Activated effector memory CD4-positive, alpha-beta T cell treated with Interleukin-2 at 50 U/mL for 16 hours (primary cell): ENCODE measurements at places on chromosomes 6 and 20.

GRCh38 chr6:31877125-31877650 is 1.6 kb downstream of the SLC44A4 start:
- DNase-seq: no peak

GRCh38 chr6:45844986-45845385 is 170.7 kb downstream of the CLIC5 start:
- no peak for DNase-seq

GRCh38 chr6:127515234-127515793 is 3.8 kb downstream of the MTCL3 start:
- DNase-seq: no peak

DNA sequence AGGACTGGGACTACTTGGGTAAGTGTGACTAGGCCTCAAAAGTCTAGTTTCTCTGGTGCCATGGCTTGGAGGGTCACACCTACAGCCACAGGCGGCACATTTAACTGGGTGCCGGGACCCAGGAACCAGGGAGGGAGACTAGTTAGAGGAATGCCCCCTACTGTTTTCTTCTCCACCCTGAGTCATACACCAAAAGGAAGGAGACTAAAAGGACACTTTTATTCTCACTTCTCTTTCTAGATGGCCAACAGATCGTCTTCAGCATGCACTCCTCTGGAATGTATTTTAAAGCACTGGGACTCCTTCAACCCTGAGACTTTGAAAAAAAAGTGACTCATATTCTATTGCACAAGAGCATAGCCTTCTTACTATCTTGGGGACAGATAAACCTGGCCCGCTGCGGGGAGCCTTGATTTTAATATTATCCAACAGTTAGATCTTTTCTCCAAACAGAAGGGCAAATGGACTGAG is 33.4 kb downstream of the PLN start:
- DNase-seq: no peak

GRCh38 chr6:64062960-64063683 is 427.5 kb downstream of the PHF3 start:
- DNase-seq: no peak

DNA sequence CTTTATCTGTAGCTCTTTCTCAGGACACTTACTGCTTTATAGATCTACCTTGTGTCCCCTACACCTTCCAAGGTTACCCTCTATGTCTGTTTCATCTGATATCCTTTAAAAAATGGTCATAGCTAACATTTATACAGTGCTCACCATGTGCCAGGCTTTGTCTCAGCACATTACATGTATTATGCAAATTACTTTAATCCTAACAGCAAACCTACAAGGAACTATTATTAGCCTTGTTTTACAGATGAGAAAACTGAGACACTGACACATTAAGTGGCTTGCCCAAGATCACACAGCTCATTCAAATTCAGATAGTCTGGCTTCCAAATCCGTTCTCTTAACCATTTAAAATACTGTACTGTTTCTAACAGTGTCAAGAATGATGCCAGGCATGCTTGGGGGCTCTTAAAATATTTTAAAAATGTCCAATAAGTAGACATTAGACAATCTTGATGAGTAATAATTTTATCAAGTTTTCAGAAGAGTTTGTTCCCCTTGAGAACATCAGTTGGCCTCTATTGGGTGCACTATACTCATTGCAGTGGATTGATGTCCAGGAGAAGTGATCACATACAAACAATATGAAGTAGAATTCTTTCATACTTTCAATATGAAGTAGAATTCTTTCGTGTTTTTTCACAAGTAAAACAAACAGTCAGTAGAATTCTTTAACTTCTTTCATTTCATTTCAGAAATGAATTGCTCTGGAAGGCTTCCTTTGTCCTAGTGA is 69.6 kb downstream of the DNAH8 start:
- DNase-seq: no peak

- no peak for DNase-seq
Observed at GRCh38 chr20:8903655-8904605, 165.0 kb upstream of the PLCB4 start.

DNA sequence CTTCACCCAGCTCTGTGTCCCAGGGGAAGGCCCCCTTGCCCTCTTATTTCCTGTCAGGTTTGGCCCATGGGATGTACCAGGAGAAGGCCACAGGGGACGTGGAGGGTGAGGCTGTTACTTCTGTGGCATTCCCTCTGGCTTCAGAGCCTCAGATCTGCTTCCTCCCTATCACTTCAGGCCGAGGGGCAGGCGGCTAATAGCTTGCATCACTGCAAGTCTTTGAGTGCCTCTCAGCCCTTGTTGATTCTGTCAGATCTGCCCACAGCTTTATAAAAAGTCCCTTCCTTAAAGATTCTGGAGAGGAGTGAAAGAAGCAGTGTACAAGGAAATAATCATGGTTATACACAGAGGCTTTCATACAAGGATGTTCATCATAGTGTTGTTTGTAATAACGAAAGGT is 86.9 kb downstream of the LRFN2 start:
- DNase-seq: no peak

GRCh38 chr6:168992446-168993144 is 261.1 kb downstream of the THBS2 start:
- no peak for DNase-seq

- no peak for DNase-seq
Observed at GRCh38 chr20:54472607-54473006, 2.8 kb upstream of the DOK5 start.

GRCh38 chr6:16254535-16254934 is 16.1 kb downstream of the GMPR start:
- no peak for DNase-seq

- no peak for DNase-seq
Observed at GRCh38 chr20:44834693-44835092, 24.3 kb upstream of the RIMS4 start.

GRCh38 chr6:89272596-89272995 is 42.5 kb downstream of the GABRR2 start:
- DNase-seq: no peak

GRCh38 chr20:63452821-63453523 is 19.5 kb downstream of the KCNQ2 start:
- no peak for DNase-seq

GRCh38 chr6:32968867-32969684 is 682 bp downstream of the BRD2 start:
- DNase-seq: peak; percentile 54

GRCh38 chr6:7974565-7974937 is 64.0 kb upstream of the TXNDC5 start:
- no peak for DNase-seq

DNA sequence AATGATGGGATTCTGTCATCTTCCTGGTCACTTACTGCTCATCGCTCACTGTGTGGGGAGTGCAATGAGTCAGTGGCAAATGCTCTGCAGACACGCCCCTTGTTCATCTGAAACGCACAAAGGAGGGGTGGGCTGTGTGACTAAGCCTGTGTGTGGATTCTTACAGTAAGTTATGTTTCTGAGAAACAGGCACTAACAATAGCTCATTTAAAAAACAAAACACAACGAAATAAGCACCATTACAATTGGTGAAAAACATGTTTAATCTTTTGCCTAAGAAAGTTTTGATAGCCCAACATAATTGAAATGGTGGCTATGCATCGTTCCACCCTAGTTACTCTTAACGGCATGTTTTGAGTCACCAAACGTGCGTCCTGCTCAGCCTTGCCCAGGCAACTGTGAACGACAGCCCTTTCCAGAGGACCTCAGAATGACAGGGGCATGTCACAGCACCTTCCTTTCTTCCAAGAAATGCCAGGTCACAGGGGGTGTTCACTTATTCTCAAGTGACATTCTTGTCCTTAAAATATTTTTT is 118.4 kb upstream of the SGK1 start:
- peak; percentile 49 for DNase-seq

- DNase-seq: no peak
Observed at GRCh38 chr6:170182781-170183120, 108.1 kb downstream of the DLL1 start.

DNA sequence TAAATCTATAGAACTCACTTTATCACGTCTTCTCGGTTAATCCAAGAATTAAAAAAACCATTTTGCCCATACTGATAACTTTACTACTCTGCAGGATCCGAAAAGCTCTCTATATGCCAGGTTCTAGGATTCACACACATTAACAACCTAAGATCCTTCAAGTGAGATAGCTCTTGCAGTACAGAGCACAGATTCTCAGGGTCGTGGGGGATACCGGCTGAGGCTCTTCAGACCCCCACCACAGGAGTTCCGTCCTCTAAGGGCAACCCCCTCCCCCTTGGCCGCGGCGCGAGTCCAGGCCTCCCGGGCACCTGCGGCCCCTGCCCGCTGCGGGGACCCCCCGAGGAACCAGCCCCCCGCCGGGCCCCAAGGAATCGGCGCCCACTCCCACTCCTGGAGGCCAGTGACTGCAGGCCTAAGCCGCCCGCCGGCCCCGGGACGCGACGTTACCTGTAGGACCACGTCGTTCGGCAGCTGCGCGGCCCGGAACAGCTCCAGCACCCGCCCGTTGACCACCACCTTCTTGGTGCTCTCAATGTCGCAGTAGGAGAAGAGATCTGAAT is 892 bp downstream of the REPS1 start:
- peak; percentile 3 for DNase-seq

DNA sequence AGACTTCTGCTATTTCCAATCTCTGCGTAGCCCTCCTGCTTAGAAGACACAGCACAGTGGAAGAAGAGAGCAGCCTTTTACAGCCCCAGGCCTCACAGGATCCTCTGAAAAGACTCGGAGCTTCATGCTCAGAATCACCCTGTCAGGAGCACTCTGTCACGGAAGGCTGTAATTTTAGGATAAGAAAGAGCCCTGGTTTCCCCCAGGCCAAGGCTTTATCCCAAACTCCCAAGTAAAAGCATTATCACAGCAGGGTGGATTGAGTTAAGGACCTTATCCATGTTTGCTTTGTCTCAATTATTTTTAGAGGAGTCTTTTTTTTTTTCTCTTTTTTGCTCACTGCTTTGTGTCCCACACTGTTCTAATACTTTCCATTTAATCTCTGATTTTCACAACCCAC is 39.2 kb downstream of the ANKS1A start:
- no peak for DNase-seq

DNA sequence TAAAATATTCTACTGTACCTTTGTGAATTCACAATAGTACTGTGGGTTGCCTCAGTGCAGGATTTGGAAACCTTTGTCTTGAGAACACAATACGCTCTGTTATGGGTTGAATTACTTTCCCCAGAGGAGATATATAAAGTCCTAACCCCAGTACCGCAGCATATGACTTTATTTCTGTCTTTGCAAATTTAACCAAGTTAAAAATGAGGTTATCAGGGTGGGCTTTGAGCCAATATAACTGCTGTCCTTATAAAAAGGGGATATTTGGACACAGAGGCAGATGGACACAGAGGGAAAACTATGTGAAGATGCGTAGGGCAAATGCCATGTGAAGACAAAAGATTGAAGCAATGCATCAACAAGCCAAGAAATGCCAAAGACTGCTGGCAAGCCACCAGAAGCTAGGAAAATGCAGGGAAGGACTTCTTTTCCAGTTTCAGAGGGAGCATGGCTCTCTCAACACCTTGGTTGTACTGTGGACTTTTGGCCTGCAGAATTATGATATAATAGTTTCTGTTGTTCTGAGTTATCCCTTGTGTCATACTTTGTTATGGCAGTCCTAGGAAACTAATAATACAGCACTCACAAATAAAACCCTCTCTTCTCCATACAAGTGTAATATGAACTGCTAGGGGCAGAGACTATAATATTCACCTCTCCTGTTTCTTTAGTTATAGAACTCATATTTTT is 292.6 kb upstream of the SPTLC3 start:
- DNase-seq: no peak

DNA sequence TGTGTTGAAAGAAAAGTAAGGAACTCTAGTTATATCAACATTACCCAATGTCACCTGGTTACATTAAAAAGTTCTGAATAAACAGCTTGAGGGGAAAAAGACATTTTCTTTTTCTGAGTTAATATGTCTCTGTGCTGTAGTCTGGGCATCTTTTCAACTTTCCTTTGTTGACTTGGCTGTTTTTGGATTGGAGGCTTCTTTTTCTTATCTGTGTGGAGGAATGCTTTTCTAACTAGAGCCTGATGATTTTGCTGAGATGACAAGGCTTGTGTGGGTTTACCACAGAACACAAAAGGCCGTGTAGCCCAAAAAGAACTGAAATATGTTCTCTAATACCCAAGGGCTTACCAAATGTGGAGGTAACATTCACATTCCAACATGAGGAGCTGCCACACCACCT is 161.8 kb downstream of the KCNQ5 start:
- DNase-seq: no peak

GRCh38 chr6:72411872-72412708 is 209.8 kb upstream of the KCNQ5 start:
- peak; percentile 65 for DNase-seq

DNA sequence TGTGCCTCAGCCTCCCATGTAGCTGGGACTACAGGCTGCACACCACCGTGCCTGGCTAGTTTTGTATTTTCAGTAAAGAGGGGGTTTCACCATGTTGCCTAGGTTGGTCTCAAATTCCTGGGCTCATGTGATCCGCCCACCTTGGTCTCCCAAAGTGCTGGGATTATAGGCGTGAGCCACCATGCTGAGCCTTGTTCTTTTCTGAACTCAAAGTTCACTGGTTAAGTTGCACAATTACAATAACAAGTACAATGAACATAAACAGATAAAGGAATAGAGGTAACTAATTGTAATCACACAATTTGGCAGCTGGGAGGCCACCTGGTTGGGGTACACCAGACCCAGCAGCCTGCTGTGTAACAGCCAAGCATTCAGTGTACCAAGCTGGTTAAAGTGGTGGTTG is 6.7 kb downstream of the NUDT3 start:
- DNase-seq: no peak

DNA sequence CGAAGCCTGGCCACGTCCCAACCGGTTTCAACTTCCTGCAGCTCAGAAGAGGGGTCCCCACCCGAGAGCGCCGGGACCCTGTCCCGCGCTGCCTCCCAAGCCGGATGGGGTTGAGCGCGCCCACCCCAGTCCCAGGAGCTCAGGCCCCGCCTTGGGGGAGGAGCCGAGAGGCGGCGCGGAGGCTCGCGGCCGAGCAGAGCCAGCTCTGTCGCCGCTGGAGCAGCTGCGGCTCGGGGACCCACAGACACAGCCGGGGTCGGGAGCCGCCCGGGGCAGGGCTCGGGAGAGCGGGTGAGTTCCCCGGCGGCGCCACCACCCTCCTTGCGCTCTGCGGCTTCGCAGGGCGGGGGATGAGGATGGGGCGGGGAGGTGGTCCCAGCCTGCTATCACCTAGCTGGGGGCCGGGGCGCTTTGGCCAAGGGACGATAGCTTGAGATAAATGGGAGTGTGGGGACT is at the start of gene PPP1R16B:
Gene PPP1R16B (plus strand): TSS at position 196 of the 456 bp plus-strand sequence. CDS start 30,229 bp downstream, outside the sequence.
- peak; percentile 65 for DNase-seq
